Choroid plexus epithelial cell (primary cell): ENCODE measurements at places on chromosomes 1 and 21.

GRCh38 chr1:60279798-60280197, 206.2 kb upstream of the C1orf87 start:
- peak; percentile 65 for DNase-seq

DNA sequence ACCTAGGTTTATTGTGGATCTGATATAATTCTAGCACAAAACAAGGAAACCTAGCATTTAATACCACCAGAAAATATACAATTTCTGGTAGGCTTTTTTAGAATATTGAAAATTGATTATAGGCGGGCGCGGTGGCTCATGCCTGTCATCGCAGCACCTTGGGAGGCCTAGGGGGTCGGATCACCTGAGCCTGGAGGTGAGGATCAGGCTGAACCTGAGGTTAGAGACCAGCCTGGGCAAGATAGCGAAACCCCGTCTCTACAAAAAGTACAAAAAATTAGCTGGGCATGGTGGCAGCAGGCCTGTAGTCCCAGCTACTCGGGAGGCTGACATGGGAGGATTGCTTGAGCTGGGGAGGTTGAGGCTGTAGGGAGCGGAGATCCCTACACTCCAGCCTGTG, 948 bp upstream of the COP1 start:
- DNase-seq, result no peak

DNA sequence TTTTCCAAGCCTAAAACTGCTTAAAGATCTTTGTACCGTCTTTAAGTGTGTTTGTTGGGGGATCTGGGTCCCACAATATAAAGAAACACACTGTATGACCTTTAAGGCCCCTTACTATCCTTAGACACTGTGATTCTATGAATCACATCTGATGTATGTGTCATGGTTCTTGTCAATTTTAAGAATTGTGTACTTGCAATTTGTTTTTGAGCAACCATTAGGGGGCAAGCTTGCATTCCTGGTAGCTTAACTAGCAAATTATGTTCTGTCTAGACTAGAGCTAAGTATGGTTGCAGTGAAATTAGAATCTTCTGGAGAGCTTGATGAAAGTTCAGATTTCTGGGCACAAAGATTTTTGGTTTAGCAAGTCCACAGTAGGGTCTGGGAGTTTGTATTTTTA, 219.5 kb downstream of the TPR start:
- peak; percentile 85 for DNase-seq

- DNase-seq, result no peak
These were observed 220.1 kb upstream of the SAMSN1 start for GRCh38 chr21:14766241-14766640.
